ENCODE measurements at places on chromosomes 11 and 22.
A peak's percentile ranks its signal among the peaks of the same experiment; 100 is the strongest.

DNA sequence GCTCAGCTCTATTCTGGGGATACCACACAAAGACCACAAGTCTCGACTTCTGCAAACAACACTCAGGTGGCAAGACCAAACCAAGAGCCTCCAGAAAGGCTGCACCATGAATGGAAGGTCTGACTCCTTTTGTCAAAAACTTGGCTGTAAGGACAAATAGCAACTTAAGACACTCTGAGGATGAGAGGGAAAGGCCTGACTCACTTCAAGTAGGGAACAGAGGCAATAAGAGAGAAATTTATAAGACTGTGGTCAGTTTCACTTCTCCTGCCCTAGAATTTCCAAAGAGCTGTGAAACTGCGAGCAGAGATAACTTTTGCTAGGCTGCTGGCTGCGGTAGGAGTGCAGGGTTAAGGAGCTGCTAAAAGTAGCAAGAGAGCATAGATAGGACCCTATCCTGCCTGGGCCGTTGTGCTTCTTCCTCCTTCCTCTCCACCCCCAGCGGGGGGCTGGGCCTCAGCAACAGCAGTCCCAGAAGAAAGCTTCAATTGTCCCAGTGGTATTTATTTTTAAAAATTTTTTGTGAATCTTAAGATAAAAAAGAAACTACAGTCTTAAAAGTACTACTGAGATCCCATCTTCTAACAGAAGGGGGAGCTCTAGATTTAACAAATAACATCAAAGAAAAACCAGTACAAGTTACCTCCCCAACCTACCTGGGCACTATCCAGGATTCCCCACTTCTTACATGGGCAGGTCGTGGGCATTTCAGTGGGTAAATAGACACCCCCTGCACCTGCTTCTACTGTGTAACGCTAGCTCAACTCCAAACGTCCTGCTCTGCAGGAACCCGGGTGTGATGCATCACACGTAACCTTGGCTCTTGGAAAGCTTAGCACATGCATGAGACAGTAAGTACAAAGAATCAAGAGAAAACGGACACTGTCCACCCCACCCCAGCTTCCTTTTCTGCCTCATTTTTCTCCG lies 66.4 kb downstream of the SGSM3 start:
- DNase-seq: peak; percentile 81

DNA sequence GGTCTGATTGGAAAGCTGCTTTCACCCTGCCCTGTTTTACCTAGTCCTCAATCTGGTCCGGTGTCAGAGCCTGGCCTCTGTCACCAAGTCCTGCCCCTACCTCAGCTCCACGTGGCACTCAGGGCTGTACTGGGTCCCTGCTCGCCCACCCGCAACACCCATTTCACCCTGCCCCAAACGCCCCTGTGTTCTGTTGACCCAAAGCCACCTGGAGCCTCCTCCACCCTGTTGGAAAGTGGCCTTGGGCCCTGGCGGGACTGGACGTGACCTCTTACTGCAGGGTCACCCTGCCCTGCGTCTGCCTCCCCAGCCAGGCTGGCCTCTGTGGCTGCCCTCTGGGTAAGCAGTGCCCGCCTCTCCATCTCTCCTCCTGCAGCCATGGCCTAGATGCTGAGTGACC lies 21.5 kb upstream of the BRSK2 start:
- DNase-seq: no peak

GRCh38 chr22:41485033-41485432 lies 16.1 kb downstream of the ACO2 start:
- no peak for DNase-seq

DNA sequence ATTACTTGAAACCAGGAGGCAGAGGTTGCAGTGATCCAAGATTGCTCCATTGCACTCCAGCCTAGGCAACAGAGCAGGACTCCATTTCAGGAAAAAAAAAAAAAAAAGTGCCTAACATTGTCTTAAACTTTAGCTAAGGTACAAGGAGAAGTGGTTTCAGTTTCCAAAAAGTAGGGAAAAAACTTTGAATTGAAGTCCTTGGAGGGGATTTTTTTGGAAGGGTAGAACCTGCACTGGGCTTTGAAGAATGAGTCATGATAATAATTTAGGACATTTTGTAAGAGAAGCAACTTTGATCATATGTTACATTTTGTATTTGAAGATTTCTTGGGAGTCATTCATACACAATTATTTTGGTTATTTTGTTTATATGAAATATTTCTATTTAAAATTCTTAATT lies 31.8 kb upstream of the HIPK3 start:
- DNase-seq: no peak

DNA sequence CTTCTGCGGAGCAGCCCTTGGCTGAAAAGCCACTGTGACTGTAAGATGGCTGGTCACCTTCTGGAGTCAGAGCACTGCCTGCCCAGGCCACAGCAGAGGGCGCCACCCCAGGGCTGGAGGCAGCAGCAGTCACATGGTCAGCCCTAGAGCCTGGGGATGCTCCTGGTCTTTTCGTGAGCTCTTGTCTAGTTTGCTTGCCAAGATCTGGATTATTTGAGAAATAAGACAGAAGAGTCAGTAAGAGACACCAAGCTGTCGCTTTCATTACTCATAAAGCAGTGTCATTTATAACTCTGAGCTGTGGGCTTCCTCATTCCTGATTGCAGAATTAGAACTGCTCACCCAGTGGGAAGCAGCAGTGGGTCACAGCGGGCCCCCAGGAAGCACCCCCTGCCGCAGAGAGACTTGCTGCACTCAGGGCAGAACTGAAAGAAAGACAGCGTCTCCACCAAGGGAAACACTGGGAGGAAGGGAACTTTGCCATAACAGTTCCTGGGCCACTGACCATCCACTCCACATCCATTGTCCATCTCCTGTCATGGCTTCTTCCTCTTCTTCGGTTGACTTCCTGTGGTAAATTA lies 56.7 kb downstream of the PPP6R2 start:
- peak; percentile 45 for DNase-seq

DNA sequence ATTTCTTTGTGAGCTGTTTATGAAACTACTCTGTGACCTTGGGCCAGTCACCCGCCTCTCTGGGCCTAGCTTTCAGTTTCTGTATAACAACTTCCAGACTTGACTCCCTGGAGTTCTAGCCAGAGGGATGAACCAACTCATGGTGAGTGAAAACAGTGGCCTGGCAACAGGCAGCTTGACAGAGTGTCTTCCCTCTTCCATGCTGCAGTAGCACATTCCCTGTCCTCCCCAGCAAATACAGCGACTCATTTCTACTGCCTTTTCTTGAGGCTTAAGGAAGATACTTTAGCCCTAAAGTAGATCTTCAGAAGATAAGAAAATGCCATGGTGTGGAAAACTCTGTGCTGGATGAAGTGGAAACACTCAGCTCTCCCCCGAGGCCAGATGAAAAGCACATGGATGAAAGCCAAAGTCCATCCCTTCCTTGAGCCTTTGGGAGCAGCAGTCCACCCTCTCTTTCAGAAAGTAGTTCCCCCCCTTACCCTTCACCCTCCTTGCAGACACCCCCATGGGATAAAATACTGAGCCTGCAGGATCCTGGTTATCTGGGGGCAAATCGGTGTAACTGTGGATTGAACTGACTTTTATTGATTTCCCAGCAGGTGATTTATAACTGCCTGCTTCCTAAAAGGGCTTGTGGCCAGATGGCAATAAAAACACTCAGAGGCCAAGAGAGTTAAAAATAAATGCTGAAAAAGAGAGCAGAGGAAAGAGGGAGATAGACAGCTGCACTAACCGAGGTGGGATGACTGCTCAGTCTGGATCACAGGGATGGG lies 24.1 kb downstream of the IRAG1 start:
- DNase-seq: no peak

DNA sequence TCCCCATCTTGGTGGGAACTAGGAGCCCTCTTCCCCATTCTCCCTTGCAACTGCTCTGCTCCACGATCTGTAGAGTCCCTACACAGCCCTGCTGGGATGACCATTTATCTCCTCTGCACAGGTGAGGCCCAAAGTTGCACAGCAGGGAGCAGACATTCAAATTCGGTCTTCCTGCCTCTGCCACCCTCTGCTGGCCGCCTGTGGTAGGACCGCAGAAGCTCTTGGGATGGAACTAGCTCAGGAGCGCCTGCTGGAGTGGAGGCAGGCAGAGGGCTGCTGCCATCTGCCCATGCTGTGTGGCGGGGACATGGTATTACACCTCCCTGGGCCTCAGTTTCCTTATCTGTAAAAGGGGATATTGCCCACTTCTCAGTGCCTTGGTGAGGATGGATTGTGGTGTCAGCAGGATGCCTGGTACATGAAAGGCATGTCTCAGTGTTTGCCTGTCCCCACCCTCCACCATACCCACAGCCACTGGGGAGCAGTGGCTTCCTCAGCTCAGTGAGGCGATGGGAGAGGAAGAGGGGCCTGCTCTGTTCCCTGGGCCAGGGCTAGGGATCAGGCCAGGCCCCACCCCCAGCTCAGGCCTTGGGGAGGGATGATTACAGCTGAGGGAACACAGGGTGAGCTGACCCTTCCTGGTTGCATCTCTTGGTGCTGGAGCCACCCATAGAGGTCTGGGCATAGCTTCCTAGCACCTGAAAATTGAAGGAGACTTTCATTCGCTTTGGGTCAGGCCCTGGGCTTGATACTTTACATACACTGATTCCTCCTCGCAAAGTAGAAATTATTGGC lies 11.3 kb upstream of the OMP start:
- DNase-seq: peak; percentile 79

DNA sequence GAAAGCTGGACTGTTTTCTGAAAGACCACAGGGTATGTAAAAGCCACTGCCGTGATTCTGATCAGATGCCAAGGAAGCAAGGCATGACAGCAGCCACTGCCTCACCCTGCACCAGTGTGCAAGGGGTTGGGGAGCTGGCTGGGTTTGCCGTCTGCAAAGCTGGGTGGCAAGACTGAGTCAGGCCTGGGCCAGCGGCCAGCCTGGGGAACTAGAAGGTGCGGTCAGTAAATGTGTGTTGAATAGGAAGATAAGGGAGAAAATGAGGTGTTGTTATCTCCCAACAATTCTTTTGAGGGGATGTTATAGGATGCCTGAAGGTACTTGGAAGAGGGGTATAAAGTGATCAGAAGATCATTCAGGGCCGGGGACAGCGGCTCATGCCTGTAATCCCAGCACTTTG lies 8.0 kb downstream of the VSTM5 start:
- peak; percentile 39 for DNase-seq

GRCh38 chr11:60844045-60844869 lies 2.3 kb downstream of the CCDC86 start:
- no peak for DNase-seq

GRCh38 chr11:10916665-10917064 lies 58.8 kb upstream of the ZBED5 start:
- no peak for DNase-seq
